ENCODE measurements at places on chromosomes 11 and 22.

DNA sequence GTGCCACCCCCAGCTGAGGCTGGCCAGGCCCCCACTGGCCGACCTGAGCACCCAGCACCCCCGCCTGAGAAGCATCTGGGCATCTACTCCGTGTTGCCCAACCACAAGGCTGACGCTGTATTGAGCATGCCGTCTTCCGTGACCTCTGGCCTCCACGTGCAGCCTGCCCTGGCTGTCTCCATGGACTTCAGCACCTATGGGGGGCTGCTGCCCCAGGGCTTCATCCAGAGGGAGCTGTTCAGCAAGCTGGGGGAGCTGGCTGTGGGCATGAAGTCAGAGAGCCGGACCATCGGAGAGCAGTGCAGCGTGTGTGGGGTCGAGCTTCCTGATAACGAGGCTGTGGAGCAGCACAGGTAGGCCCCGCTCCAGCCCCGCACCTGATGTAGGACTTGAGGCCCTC, 4.7 kb downstream of the ZBTB16 start:
- no peak for DNase-seq

DNA sequence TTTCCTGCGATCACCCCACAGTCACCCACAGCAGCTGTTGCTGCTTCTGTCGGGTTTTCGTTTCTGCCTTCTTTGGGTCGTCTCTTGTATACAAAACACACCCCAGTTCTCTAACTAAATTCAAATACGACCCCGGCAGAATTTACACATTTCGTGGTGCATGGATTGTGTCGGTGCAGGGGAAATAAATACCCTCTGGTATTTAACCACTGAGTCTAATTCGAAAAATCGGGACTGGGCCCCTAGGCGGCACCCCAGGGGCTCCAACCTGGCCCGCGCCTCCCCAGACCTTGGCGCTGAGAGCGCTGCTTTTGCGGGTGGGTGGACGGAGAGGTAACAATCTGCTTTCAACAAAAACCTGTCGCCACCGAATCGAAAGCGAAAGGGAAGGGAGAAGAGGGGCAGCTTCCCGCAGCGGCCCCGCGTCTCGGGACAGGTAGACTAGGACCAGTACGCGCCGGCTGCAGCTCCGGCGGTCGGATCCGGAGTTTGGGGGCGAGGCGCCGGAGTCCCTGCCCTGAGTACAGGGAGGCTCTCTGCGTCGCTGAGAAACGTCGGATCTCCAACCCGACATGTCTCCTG, 4.4 kb downstream of the ALX4 start:
- peak; percentile 86 for DNase-seq

- DNase-seq = no peak
Observed at GRCh38 chr11:81852896-81853295, 880.8 kb downstream of the FAM181B start.

DNA sequence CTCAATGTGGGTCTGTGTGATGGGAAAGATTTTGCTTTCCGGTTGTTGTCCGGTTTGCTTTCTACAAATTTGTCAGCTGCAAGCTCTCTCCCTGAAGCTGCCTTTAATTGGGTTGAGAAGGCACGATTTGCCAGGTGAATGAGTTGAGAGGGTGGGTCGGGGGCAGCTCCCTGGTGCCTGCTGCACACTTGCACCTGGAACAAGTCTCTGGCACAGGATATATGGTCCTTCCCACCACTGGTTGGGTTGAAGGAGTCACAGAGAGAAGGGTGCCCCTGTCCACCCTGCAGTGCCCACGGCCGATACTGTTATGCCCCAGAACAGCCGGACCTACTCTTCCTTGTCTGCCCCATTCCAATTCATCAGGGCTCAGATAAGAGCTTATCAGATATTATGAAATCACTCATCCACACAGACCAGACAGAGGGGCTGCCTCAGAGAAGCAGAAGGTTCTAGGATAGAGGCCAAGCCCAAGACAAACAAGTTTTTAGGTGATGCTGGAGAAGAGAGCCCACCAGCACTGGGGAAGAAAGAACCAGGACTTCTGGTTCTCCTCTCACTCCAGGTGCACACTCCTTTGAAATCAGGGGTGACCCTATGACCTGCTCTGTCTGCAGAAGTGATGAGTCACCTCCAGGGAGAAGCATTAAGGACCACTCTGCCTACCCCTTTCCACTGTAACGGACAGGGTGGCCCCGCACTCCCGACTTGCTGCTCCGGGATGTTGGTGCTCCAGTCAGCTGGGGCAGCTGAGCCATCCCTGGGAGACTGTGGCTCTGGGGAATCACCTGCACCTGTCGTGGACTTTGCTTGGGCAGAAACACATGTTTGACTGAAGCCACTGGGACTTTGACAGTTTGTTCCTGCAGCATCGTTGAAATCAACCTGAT, 45.3 kb downstream of the RTL6 start:
- no peak for DNase-seq

DNA sequence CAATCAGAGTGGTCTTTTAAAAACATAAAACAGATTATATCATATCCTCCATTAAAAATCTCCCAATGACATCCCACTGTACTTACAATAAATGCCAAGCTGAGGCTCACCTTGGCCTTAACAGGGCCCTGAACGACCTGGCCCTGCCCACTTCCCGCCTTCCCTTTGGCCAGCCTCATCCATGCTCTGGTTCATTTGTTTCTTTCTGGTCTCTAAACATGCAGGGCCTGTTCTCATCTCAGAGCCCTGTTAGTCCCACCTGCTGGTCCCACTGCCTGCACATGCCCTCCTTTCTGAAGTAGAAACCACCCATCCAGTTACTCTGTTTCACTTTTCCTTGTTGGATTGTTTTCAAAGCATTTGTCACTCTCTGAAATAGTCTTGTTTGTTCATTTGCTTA, 227.4 kb downstream of the INSC start:
- no peak for DNase-seq

- no peak for DNase-seq
Observed at GRCh38 chr11:2954263-2954662, 25.0 kb upstream of the PHLDA2 start.

DNA sequence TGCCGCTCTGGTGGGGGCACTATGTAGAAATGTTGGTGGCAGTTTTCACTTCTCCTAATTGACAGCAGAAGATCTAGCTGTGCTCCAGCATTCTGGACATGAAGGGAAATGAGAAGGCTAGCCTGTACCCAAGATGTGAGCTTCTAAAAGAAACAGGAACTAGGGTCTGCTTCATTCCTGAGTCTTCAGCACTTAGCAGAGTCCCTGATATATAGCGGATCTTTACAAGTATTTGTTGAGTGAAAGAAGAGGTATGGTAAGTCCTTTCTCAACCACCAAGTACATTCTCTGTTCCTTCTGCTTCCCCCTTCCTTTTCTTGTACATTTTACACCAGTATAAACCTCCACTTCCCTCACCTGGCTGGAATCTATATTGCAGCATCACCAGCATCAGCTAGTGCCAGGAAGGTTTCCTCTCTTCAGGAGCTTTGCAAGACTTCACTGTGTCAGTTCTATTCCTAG, 408.3 kb upstream of the CADM1 start:
- DNase-seq = no peak

DNA sequence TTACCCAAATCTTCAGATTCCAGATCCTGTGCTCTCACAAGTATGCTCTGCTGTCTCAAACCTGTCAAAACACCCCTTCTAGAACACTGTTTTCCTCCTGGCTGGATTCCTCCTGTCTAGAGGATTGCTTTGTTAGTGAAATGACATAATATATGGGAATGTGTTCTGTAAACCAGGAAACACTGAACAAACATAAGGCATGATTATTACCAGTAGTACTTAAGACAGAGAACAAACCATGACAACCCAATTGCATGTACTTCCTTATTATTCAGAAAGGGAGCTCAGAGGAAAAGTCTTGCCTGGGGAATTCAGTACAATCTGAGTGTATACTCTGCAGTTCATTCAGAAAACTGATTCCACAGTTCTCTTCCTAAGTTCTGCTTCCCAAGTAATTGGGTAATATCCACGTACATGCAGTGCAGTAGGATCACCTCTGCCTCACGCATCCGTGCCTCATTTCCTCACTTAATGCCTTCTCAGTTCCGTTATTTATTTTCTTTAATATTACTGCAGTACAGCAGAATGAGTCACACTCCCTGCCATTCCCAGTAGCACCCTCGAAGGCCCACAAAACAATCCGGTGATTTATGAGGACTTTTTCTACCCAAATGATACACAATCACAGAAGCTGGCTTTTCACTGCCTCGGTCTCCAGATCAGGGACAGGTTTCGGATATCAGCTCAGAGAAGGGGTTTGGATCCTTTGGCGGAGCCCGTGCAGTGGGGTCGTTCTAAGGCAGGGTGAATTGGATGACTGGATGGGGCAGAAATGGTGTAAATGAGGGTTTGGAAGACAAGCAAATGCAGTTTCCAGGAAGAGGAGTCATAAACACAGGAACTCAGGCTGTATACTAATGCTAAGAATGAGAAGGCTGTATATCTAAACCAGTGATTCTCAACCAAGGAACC, 896.9 kb downstream of the KCNA4 start:
- DNase-seq = peak; percentile 7

DNA sequence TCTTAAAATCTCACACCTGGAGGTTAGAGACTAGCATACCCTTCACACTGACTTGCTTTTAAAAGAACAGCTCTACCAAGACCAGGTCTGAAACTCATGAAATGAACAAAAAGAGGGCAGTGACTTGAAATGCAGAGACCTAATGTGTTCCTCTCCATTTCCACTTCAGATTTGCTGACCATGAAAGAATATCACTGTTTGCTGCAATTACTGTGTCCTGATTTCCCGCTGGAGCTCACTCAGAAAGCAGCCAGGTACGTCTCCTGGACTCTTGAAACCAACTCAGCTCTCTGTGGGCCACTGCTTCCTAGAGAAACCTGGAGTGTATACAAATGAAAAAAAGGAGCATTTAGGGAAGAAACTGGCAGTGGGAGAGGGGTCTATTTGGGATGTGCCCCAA, 39.2 kb downstream of the ARFGAP2 start:
- DNase-seq = no peak

- no peak for DNase-seq
Observed at GRCh38 chr11:47296045-47296444, 26.1 kb downstream of the MADD start.

GRCh38 chr11:33347490-33348125, 90.4 kb downstream of the HIPK3 start:
- DNase-seq = no peak

DNA sequence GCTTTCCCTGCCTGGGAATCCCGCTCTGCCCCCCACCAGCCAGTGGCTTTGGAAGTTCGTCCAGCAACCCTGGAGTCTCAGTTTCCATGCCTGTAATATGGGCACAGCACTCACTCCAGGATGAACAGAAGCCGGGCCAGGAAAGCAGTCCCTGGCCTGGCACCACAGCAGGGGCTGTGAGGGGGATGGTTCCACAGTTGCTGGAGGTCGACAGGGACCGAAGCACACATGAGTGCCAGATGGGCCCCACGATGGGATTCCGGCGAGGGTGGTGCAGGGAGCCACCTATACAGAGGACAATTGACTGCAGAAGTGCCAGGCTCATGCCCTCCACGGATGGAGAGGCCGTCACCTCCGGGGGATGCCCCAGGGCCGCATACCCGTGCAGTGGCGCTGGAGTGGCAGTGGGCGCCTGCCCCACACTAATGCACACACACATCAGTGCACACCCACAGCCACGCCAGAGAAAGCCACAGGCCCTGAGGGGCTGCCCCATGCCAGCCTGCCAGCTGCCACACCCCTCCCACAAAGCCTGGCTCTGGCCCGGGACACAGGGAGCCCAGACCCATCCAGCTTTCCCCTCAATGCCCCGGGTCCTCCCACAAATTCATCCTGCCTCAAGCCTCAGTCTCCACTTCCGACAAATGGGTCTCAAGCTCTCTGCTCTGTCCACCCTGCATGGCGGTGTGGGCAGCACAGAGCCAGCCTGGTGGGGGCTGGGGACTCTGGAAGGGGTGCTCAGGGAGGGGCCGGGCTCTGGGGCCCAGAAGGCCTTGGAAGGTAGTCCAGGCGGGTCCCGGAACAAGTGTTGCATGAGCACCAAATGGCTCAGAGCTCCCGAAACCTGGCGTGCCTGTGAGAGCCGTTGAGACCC, 9.7 kb downstream of the ASCL2 start:
- no peak for DNase-seq

GRCh38 chr11:117691516-117691915, 105.5 kb downstream of the DSCAML1 start:
- no peak for DNase-seq

DNA sequence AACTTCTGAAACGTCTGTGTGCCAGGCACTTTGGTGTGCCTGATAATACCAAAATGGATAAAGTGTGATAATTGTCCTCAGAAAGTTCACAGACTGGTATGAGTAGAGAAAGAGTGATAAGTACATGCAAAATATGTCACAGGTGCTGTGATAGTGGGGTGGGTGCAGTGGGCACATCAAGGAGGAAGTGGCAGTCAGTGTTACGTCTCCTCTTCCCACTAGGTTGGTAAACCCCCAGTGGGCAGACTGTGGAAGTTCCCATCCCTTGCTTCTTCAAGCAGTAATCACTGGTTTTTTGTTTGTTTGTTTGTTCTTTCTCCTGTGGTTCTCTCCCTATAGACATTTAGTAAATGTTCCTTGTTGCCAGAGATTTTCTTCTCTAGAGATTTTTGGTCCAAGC, 5.4 kb downstream of the RNF121 start:
- DNase-seq = no peak

DNA sequence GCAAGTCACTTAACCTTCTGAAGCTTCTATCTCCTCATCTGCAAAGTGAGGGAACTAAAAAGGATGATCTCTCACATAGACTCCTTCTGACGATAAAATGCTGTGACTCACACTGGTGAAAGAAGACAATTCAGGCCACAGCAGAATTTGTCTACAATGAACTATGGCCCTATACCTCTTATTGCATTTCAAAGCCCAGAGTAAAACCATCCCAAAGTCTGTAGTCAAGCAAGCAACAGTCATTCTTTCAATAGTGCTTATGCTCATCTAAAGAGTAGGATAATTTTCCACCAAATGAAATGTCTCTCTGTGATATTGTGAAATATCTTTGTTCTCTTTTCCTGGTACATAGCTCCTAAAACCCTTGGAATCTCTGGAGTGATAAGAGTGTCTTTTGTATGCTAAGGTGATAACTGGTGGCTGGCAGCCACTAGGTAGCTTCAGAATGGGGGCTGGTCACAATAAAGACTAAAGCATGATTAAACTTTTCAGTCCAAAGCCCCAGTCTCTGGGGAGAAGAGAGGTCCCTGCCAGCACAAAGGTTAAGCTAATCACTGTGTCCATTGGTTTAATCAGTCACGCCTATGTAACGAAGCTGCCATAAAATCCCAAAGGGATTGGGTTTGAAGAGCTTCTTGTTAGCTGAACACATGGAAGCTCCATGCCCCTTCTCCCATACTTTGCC, 30.8 kb downstream of the SYTL2 start:
- DNase-seq = no peak

GRCh38 chr11:69823641-69824265, 4.5 kb upstream of the FGF3 start:
- DNase-seq = no peak

- no peak for DNase-seq
Observed at GRCh38 chr11:18314784-18315523, 7.0 kb downstream of the HPS5 start.

Measured in right kidney (tissue), 9 donors.